Upper lobe of right lung (tissue), 1 donor: ENCODE measurements at places on chromosomes 1 and 21. TPM values are rescaled to one million over a fixed set of nuclear protein-coding genes. Genes with fewer than 3 reads are reported as not detected.

GRCh38 chr1:37410105-37410504, 64.3 kb upstream of the ZC3H12A start:
- DNase-seq = no peak

The HIVEP3 gene
- 16.6 TPM for total RNA-seq

GRCh38 chr1:65104854-65105534, 43.0 kb upstream of the AK4 start:
- DNase-seq = no peak

The ARHGAP29 gene
- 66.5 TPM for total RNA-seq

DNA sequence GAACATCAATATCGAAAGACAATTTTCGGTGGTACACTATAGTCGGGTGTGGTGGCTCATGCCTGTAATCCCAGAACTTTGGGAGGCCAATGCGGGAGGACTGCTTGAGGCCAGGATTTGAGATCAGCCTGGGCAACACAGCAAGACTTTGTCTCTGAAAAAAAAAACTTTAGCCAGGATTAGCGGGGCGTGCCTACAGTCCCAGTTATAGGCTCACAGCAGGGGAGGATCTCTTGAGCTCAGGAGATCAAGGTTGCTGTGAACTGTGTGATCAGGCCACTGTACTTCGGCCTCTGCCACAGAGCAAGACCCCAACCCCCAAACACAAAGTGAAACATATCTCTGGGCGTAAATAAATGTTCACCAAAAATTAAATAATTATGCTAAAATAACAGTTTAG, 1.6 kb downstream of the TADA1 start:
- DNase-seq = no peak

DNA sequence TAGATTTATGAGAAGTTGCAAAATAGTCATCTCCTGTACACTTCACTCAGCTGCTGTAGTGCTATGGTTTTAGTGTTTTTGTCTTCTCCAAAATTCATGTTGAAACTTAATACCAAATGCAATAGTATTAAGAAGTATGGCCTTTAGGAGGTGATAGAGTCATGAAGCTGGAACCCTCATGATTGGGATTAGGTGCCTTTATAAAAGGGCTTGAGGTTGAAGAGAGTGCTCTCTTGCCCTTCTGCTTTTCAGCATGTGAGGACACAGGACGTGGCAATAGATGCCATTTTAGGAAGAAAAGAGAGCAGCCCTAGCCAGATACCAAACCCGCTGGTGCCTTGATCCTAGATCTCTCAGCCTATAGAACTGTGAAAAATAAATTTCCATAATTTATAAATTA, 87.6 kb downstream of the CTH start:
- no peak for DNase-seq

GRCh38 chr21:44510508-44511218, 29.3 kb downstream of the KRTAP10-1 start:
- DNase-seq = peak; percentile 87
